NCI-H1930 (cell line): ENCODE measurements at places on chromosomes 2 and 18.
A peak's percentile ranks its signal among the peaks of the same experiment; 100 is the strongest.

GRCh38 chr2:241692448-241692847, 5.8 kb upstream of the DTYMK start:
- no peak for DNase-seq

DNA sequence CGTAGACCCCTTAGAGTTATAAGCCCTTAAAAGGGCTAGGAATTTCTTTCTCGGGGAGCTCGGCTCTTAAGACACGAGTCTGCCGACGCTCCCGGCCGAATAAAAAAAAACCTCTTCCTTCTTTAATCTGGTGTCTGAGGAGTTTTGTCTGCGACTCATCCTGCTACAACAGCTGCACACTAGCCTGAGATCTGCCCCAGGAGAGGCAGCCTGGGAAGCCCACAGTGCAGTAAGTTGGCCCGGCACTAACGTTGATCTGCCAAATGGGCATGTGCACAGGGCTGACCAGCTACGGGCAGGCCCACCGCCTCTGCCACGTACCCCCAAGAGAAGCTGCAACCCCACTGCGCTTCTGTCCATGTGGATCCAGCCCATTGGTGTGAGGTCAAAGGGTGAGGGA, 8.4 kb upstream of the LIMS2 start:
- no peak for DNase-seq

DNA sequence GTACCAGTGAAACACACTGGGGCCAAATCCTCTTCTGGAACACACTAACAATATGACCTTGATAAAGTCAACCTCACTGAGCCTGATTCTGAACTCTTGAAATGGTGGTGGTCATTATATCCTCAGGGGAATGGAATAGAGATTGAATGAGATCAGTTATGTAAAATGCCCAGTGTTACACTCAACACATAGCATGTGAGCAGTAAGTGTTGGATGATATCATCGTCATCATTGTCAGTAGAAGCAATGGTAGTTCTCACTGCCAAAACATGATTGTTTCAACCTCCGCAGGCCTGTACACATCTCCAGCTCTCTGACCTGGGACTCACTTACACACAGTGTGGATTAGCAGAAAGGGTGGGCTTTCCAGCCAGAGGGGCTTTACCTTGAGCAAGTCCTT, 5.5 kb upstream of the ST8SIA3 start:
- no peak for DNase-seq

- DNase-seq = peak; percentile 50
These were observed 3.2 kb downstream of the ID2 start for GRCh38 chr2:8684878-8685696.

DNA sequence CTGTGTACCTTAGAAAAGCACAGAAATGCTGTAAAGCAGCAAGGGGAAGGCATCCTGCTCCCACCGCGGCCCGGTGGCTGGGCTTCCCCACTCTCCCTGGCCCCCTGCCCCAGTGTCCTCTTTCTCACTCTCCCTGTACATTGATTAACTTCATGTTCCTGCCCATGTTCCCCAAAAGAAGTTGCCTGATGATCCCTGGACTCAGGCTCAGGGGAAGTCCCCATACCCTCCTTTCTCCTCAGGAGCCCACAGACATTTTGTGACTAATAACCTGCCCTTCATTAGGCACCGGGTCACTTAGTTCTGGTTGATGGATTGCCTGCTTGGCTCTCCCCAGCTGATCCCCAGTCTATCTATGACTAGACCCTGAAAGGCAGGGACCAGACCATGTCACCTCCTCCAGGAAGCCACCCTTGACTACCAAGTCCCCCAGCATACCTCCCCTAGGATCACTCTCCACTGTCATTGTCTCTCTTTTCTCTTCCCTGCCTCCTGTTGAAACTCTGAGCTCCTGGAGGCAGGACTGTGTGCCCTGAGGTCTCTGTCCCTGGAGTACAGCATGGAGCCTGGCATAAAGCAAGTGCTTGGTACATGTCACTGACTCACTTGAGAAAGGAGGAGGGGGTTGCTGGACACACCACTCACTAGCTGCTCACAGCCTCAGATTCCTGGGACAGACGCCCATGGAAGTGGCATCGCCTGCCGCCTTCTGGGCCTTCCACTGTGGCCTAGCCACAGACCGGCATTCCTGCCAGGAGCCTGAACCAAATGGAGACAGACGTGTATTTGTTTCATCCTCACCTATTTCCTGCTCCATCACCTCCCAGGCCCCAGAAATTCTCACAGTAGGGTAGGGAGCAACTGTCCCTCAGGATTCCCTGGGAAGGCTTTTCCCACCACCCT, 13.5 kb downstream of the MALL start:
- no peak for DNase-seq

GRCh38 chr2:1268034-1268433, 145.2 kb upstream of the TPO start:
- no peak for DNase-seq

DNA sequence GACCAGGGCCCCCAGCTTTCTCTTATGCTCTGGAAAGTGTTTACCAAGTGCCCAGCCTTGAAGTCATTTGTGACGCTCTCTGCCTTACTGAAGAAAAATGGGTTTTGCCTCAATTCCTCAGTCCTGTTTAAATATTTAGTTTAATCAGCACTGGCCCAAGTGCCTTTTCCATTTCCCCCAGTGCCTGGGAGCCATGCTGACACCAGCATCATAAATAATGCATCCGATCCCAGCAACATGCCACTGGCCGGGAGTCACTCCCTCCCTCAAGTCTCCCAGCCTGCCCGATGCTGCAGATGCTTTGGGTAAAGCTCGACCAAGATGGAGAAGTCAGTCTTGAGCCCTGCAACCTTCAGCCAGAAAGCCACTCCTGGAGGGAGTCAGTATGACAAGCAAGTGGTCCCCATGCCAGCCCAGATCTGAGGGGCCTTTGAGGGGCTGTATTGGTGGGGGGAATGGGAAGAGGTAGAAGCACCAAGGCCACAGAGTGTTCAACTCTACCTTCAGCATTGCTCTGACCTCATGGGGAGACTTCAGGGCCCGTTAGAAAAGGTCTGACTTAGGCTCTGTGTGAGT, 12.0 kb upstream of the MTA3 start:
- no peak for DNase-seq

GRCh38 chr18:71252351-71252865, 963.6 kb downstream of the SOCS6 start:
- DNase-seq = no peak

- no peak for DNase-seq
These were observed 43.4 kb downstream of the MYL12B start for GRCh38 chr18:3305354-3305762.

DNA sequence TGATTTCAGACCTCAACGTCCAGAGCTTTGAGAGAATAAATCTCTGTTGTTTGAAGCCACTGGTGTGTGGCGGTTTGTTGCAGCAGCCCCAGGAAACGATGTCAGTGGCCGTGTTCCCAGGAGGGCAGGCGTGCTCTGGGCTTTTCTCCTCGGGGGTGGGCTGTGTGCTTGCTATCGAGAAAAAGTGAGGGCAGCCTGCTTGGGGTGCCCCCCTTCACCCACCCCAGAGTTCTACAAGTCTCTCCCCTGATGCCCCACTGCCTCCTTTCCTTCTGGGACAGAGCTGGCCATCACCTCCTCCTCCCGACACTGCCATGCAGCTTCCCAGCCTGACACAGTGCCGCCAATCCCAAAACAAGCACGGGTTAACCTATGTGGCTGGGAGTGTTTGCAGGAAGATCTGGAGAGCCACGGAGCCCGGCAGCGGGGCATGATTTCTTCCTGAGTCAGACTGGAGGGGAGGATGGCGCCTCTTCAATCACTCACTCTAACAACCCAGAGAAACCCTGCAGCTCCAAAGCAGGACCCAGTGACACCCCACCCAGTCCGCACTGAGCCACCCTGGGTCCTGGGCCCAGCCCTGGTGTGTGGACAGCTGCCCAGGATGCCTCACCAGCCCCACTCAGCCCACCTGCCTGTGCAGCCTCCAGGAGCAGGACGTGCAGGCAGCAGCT, 213.7 kb upstream of the RAB6C start:
- no peak for DNase-seq

DNA sequence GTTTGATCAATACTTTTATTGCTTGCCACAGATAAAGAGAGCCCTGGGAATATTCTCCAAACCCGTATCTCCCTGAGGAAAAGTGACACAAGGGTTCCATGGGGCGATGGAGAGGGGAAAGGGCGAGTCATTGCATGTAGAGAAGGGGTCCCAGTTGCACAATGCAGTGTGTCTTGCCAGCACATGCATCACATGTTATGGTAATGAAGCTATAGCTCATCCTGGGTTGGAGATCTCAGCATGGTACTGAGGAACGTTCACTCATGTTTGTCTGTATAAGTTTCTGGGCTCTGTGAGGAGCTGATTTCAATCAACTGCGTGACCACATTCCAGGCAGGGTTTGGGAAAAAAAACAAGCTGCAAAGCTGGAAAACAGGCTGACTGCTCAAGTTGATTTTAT, 220.7 kb upstream of the MC4R start:
- DNase-seq = no peak

DNA sequence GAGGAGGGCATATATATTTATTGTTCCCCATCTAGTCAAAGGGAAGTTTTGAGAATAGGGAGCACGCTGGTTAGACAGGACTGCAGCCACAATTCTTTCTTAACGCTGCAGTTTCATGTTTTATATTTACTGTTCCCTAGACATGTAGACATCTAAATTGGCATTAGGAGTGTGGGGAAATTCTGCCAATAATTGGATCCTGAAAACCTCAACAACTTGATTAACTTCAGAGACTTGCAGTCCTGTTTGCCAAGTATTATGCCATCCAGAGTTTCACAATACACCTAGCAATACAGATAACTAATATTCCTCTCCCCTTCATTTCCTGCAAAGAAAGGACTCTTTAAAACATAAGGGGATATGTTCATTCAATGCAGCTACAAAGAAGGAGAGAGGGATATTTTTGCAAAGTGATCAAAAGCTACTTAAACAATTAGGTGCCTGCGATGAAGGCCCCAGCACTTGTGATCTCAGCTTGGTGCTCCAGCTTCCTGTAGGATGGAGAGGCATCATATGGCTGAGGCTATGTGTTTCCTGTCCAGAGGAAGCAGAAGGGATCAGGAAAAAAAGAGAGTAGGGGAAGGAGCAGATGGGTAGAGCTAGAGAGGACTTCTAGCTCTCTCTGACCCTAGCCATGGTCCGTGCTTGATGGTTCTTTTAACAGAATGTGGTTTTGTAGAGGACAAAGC, 264.4 kb downstream of the MTX2 start:
- DNase-seq = no peak

- DNase-seq = no peak
These were observed 439.5 kb downstream of the MEIS1 start for GRCh38 chr2:66874411-66874810.

DNA sequence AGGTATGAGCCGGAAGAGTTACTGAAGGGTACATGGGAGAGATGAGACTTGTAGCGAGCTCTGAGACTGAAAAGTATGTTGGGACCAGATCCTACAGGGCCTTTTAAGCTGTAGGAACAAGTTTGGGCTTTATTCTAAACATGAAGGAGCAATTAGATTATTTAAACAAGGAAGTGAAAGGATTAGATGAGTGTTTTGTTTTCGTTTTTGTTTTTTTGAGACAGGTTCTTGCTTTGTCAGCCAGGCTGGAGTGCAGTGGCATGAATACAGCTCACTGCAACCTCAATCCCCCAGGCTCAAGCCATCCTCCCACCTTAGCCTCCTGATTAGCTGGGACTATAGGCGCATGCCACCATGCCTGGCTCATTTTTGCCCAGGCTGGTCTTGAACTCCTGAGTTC, 110.7 kb downstream of the C1D start:
- DNase-seq = no peak

DNA sequence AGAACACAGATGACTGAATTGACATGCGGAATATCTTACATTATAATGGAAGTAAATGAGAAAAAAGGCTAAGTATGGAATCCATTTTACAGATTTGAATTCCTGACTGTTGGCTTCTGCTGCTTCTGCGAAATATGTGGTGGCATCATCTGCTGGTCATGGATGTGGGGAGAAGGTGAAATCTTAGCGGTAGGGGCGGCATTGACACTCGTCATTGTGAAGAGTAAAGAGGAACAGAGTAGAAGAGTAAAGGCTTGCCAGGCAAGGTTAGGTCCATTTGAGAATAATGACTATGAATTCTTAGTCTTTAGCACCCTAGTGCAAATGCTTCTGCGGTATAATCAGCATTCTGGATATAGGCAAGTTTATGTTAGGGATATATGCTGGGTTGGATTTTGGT, 32.4 kb downstream of the ACTR3 start:
- no peak for DNase-seq

GRCh38 chr18:8705961-8706790, 820 bp downstream of the MTCL1 start:
- DNase-seq = no peak

DNA sequence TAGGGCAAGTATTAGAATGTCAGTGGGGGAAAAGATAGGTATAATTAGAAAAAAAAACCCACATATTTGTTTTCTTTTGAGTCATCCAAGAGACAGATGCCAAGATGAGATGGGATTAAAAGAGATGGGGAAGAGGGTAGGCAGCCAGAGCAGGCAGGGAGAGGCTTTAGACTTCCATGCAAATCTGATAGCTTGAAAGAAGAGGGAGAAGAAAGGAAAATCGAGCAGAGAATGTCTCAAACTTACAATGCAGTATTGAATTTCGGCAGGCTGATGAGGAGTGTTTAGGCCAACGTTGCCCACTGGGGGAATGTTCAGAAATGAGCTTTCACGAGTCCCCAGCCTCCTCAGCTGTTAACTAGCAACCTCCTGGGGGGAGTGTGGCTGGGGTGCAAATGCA, 91.3 kb downstream of the SPATS2L start:
- DNase-seq = no peak

DNA sequence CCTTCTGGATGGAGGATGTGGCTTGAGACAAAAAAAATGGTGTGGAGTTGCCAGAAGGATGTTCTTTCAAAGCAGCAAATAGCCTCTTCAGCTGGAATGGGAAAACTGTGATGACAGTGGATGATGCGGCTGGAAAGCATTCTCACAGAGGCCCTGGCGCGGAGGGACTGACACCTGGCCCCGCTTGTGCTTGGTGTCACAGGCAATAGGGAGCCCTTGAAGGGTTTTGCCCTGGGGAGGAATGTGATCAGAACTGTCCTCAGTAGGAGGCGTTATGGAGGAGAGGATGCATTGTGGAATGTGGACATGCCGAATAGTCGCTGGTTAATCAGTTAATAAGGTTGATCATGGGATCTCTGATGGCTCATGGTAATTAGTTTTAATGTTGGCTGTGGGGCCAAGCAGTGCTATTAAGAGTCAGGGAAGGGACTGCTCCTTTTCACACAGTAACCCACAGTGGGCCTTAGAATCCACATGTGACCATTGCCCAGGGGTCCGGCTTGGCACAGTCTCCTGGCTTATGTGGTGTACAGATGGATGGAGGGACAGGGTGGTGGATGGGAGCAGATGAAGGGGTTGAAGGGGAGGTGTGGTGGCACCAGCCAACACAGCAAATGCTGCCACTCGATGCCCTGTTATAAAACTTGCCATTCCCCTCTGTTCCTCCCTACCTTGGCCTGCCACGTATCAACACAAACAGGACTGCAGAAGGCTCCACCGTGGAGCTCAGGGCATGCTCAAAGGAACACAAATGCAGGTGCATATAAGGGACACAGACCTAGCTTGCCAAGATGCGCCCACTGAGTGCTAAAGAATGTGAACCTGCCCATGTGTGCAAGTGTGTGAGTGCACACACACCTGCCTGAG, 71.7 kb downstream of the CIB4 start:
- no peak for DNase-seq
